ENCODE measurements at places on chromosomes 16 and 17. TPM values are rescaled to one million over a fixed set of nuclear protein-coding genes. Genes with fewer than 3 reads are reported as not detected.
A peak's percentile ranks its signal among the peaks of the same experiment; 100 is the strongest.

GRCh38 chr16:84511180-84511800 lies 6.8 kb upstream of the MEAK7 start:
- peak; percentile 69 for DNase-seq

DNA sequence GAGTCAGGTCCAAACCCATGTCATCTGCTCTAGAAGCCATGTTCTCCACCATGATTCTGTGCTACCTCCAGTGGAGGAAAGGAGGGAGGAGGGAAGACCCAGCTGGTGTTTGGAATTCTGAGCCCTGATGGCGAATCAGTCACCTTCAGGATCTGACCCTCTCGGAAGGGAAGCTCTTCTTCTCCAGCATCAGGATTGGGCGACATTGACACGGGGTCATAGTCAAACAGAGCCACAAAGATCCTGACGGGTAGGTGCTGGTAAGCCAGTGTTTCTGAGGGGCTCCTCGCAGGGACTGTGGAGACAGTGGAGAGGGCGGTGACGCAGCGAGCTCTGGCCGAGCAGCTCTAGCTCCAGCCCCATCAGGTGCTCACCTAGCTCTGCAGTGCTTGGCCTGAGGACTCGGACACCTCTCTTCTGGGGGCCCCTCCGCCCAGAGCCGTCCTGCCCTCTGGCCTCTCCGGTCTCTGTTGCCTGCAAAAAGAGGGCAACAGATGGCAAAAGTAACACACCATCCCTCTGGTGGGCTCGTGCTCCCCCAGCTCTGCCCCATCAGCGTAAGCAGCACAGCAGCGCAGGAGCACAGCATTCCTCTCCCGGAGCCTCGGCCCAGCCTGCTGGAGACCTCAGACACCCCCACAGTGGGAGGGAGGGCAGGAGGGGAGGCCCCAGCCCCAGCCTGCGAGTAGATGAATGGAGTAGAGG lies 21.0 kb downstream of the TSPOAP1 start:
- DNase-seq = no peak

DNA sequence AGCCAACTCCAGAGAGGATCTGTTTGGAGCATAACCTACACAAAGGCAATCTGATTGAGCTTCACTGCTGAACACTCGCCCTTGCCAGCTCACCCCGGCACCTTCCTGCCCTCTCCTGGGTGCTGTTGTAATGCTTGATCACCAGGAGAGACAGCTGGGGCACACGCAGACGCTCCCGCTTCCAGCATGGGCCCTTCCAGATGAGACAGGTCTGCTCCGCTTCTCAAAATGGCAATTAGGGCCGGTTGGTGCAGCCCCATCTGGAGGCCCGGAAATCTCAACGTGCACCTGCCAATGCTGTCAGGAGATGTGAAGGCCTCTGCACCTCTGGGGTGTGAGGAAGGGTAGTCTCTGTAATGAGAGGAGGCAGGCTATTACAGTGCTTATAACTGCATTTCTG lies 206.1 kb downstream of the ABCC12 start:
- DNase-seq = no peak

DNA sequence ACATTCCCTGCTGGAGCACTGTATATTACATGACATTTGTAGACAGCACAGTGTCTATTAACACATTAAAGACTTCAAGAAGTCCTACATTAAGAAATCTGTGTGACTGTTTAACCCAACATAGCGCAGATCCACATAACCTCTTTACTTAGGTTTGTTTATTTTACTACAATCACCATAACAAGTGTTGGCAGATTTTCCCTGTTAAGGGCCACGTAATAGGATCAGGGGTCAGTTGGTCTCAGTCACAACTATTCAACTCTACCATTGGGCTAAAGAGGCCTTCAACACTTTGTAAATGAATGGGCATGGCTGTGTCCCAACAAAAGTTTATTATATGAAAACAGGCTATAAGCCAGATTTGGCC lies 51.3 kb upstream of the ADORA2B start:
- no peak for DNase-seq

- no peak for DNase-seq
Measured at GRCh38 chr16:67961551-67961957, 6.9 kb downstream of the SLC12A4 start.

DNA sequence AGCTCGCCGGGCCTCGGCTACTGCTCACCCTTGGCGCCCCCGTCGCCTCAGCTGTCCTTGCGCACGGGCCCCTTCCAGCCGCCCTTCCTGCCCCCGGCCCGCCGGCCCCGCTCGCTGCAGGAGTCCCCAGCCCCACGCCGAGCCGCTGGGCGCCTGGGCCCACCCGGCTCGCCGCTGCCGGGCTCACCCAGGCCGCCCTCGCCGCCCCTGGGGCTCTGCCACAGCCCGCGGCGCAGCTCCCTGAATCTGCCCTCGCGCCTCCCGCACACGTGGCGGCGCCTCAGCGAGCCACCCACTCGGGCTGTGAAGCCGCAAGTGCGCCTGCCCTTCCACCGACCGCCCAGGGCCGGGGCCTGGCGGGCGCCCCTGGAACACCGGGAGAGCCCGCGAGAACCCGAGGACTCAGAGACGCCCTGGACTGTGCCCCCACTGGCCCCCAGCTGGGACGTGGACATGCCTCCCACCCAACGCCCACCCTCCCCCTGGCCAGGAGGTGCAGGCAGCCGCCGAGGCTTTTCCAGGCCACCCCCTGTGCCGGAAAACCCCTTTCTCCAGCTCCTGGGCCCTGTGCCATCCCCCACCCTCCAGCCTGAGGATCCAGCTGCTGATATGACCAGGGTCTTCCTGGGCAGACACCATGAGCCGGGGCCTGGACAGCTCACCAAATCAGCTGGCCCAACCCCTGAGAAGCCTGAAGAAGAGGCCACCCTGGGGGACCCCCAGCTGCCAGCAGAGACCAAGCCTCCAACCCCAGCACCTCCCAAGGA lies 12.8 kb downstream of the MYO15A start:
- no peak for DNase-seq

DNA sequence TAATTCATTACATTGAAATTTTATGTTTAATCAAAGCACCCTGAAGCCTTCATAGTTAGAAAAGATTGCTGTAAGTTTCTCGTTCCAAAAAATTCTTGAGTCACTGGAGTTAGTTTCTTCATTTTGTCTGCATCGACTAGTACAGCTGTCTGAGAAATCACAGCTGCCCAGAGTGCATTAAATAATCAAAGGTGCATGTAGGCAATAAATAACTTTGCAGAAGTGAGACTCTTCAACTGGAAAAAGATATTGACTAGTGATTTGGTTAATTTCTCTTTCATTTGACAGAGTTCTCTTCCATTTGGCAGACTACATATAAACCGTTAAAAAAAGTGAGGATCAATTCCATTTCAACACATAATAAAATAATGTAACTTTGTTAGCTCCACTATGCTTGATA lies 234.0 kb downstream of the CNTNAP4 start:
- DNase-seq = no peak

- no peak for DNase-seq
Measured at GRCh38 chr17:80511222-80512180, 33.1 kb upstream of the RPTOR start.

GRCh38 chr16:82070656-82071369 lies 35.8 kb downstream of the HSD17B2 start:
- DNase-seq = no peak

GRCh38 chr17:9056566-9056965 lies 35.3 kb downstream of the NTN1 start:
- no peak for DNase-seq

DNA sequence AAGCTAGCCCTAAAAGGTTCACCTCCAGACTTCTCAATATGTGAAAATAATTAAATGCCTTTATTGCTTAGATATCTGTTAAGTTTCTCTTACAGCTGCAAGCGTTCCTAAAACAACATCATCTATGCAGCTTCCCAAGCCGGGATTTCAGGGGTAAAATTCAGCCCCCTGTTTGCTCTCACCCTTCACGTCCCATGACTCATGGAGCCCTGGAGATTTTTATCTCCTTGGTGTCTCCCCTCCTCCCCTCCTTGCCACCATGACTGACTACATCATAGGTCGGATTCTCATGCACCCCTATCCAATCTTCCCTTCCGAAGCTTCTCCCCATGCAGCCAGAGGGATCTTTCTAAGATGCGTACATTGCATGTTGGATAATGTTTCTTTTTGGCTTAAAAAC lies 21.0 kb upstream of the CACNG4 start:
- no peak for DNase-seq

DNA sequence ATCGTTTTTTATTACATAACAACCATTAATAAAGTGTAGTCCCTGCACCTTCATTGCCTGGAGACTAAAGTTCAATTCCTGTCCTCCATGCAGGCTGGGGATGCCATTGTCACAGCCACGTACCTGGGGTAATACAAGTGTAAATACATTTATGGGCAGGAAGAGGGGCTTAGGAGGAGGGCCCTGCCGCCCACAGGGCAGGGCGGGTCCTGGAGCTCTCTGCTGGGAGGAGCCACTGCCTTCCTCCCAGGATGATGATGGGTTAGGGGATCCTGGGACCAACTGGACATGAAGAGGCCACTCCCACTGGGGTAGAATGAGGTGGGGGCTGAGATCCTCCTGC lies 44.1 kb upstream of the SLC38A10 start:
- DNase-seq = no peak

- no peak for DNase-seq
Measured at GRCh38 chr17:8468127-8468526, 32.4 kb downstream of the NDEL1 start.

DNA sequence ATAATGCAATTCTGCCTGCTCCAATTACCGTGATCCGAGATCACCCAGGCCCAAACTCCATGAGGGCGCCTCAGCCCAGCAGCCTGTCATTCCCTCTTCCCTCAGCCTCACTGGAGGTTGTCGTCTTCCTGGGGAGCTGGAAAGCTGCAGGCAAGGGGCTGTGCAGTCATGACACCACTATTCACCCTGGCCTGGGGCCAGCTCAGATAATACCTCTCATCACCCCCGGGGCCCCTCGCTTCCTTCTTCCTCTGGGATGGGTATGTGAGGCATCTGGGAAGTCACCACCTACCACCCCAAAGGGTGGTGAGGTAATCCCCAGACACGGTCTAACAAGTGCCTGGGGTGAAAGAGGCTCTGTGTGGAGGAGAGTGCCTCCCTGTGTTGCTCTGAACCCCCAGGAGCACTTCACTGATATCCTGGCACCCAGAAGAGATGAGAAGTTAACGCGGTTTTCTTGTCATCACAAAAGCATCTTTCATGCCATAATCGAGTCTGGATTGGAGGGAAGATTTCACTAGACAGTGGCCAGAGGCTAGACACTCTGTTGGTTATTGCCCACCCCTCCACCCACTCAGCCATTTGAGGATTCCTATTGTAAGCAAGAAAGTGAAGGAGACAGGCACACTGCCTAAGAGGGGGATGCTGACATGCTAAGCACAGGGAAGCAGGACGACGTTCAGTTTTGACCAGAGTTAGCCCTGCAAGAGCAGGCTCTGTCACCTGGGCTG lies 18.4 kb downstream of the CFAP20 start:
- no peak for DNase-seq

GRCh38 chr16:3349175-3349574 lies 6.5 kb upstream of the OR2C1 start:
- DNase-seq = no peak

GRCh38 chr17:51733166-51733565 lies 425.3 kb downstream of the CA10 start:
- no peak for DNase-seq

- no peak for DNase-seq
Measured at GRCh38 chr16:84016477-84016876, 26.1 kb downstream of the SLC38A8 start.

GRCh38 chr16:75919664-75920063 lies 193.4 kb upstream of the CPHXL start:
- DNase-seq = no peak

- DNase-seq = no peak
Measured at GRCh38 chr16:75624921-75625334, 1.8 kb upstream of the ADAT1 start.

GRCh38 chr17:74147056-74147835 lies 56.2 kb upstream of the RPL38 start:
- DNase-seq = no peak

GRCh38 chr17:55577687-55578086 lies 66.4 kb upstream of the SMIM36 start:
- no peak for DNase-seq

- DNase-seq = no peak
Measured at GRCh38 chr17:74099442-74100340, 103.8 kb upstream of the RPL38 start.

DNA sequence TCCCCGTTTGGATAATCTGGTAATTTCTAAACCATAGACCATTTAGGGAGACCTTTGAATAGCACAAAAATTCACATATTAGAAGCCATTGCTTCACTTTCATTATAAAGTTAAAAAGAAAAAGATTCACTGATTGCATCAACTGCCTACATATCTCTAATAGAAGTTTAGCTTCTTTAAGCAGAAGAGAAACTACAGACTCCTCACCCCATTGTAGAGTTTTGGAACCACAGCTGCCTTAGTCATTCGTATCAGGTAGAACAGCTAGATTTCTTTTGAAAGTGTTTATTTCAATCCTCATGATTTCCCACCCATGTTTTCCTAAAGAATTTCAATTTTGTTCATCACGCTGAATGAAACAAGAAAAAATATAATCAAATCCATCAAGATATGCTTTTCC lies 144.8 kb downstream of the CDH8 start:
- DNase-seq = no peak

- peak; percentile 38 for DNase-seq
Measured at GRCh38 chr17:17780922-17781590, 55.7 kb downstream of the SREBF1 start.

DNA sequence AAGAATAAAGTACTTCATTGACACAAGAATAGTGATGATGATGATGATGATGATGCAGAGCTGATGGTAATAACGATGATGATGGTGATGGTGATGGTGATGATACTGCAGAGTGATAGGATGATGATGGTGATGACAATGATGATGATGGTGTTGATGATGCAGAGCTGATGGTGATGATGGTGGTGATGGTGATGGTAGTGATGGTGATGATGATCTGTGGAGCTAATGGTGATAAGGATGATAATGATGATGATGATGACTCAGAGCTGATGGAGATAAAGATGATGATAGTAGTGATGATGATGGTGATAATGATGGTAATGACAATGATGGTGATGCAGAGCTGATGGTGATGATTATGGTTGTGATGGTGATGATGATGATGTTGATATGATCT lies 448.1 kb downstream of the HS3ST4 start:
- no peak for DNase-seq

AOC2 gene
- 0.78 TPM for total RNA-seq

KRTAP4-9 gene
- not detected for total RNA-seq

HOXB4 gene
- not detected for total RNA-seq

IRX3 gene
- total RNA-seq = not detected

CLEC18C gene
- total RNA-seq = 0.16 TPM

TEKT5 gene
- 1.2 TPM for total RNA-seq

ETV4 gene
- 1.4 TPM for total RNA-seq

GIT1 gene
- 29.6 TPM for total RNA-seq

POLR3E gene
- 45.4 TPM for total RNA-seq

PRCD gene
- total RNA-seq = 1.9 TPM

CDIP1 gene
- total RNA-seq = 11.1 TPM

VMO1 gene
- total RNA-seq = 0.62 TPM

ITGAE gene
- total RNA-seq = 6.2 TPM

OR1G1 gene
- not detected for total RNA-seq

TSPOAP1 gene
- 30.1 TPM for total RNA-seq
